ENCODE measurements at places on chromosomes 7 and 10. TPM values are rescaled to one million over a fixed set of nuclear protein-coding genes. Genes with fewer than 3 reads are reported as not detected.

The BAG3 gene
- total RNA-seq: 113 TPM

The ATOH7 gene
- not detected for total RNA-seq

The SPDYE1 gene
- not detected for total RNA-seq

The UNC5B gene
- 12.4 TPM for total RNA-seq

The FMC1 gene
- 38.2 TPM for total RNA-seq

The GHRHR gene
- total RNA-seq: not detected

The RPEL1 gene
- not detected for total RNA-seq

The MYL10 gene
- not detected for total RNA-seq

The UCMA gene
- total RNA-seq: not detected

The SLC26A5 gene
- total RNA-seq: not detected

The MKI67 gene
- total RNA-seq: 0.50 TPM

The TIMM23B gene
- total RNA-seq: 11.1 TPM

- DNase-seq: no peak
These were observed 33.9 kb downstream of the SGPL1 start for GRCh38 chr10:70849582-70850016.

- DNase-seq: no peak
These were observed 28.2 kb downstream of the COL26A1 start for GRCh38 chr7:101390901-101391301.

DNA sequence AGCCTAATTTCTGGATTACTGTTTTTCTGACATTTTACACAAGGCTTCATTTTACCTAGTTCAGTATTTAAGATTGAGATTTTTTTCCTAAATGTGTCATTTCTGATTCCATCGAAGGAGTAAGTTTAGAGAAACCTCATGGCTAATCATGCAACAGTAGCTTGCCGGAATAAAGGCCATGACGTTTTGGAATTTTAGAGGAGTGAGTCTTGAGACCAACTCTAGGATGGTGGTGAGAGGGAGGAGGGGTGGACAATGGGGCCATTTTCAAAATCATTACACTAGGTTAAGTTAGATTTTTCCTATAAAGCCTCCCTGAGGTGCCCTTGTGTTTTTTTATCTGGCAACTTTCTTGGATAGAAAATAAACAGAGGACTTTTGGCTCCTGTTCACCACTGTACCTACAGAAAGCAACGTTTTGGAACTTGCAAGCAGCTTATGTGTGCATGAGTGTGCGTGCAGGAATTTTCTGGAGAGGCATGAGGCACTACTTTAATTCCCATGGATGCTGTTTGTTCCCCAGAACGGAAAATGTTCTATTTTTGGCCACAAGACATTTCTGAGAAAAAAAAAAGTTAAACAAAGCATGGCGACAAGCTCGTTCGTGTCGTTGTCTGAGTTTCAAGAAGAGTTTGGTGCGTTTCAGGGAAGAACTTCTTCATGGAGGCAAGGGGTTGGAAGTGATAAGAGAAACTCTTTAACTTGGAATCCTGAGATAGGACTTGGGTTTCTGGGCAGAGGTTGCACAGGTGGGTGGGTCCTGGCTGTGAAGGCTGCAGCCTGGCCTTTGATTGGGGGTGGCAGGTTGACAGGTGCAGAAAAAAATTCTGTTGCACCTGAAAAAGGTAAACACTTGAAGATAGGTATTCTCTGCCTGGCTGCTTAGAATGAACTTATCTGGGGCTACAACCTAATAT lies 178.1 kb downstream of the PTEN start:
- DNase-seq: no peak

- no peak for DNase-seq
These were observed 12.9 kb downstream of the EXOC4 start for GRCh38 chr7:133265821-133266220.

DNA sequence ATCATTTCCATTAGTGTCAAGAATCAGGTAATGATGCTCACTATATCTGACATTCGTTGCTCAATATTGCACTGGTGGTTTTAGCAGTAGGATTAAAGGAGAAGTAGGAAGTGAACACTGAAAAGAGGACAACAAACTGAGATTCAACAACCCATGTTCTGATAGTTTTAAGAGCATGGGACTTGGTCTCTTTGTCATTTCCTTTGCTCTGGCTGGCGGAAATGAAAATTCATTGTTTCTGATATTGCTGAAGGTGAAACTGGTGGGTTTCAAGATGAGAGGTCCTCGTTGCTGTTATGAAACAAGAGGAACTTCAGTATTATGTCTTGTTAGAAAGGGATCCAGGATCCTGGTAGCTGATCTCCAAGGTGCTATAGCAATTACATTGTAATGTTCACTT lies 129.0 kb downstream of the DNAH11 start:
- DNase-seq: no peak

GRCh38 chr10:30378201-30378995 lies 29.3 kb upstream of the MTPAP start:
- no peak for DNase-seq

DNA sequence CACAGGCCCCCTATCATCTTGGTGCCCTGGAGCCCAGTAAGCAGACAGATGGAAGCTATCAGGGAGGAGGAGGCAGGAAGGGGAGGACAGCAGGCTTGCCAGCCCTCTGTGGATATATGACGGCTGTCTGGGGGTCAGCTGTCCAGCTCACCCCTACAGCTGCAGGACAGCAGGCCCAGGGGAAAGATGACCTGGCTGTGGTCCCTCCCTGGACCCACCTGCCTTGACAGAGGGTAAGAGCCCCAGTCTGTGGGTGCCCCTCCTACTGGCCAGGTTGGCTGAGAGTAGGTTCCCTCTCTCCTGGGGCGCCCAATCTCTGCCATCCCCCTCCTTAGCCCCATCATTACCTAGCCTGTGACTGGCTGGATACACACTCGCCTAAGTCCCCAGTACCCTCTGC lies 62.5 kb downstream of the C10orf143 start:
- no peak for DNase-seq

- no peak for DNase-seq
These were observed 1.4 kb downstream of the LANCL2 start for GRCh38 chr7:55366461-55367070.

DNA sequence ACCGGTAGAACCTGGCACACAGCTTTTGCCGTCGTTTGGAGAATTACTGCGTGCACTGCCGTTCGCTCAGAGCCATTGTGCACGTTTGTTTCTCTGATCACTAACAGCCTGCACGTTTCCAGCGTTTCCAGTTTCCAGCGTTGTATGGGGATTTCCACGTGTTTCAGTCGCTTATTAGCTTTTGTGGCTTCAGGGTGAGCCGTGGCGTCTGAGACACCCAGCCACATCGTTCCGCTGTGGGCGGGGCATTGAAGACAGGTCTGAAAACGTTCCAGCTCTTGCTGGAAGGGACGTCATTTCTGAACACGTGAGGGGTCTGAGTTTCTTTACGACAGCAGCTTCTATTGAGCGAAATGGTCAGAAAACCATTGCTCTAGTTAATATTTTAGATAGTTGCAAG lies 164.8 kb downstream of the DNAJB6 start:
- no peak for DNase-seq

GRCh38 chr7:32039000-32039756 lies 31.0 kb downstream of the PDE1C start:
- DNase-seq: no peak

DNA sequence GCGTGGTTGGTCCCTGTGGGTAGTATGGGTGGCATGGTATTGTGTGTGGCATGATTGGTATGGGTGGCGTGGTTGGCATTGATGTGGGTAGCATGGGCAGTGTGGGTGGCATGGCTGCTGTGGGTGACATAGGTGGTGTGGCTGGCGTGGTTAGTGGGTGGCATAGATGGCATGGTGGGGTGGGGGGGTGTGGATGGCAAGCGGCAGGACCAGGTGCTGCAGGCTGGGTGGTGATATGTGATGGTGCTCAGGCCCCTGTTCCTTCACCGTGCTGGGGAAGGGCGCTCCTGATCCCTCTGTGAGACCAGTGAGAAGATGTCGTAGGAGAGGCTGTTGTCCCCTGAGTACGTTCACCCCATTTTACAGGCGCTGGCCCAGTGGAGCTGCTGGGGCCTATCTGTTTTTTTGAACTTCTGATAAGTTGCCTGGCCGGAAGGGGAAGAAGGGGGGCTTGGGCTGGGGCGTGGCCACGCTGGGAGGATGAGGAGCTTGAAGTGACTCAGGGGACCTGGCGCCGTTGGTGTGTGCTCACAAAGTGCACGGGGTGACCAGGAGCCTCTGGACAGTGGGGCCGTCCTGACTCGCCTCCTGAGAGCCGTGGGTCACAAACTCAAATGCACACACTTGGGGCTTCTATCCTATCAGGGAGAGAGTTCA lies 17.5 kb downstream of the INPP5A start:
- peak; percentile 71 for DNase-seq

- DNase-seq: no peak
These were observed 96.4 kb downstream of the CUX1 start for GRCh38 chr7:101913851-101914250.

GRCh38 chr10:17290226-17290625 lies 62.2 kb downstream of the VIM start:
- no peak for DNase-seq

DNA sequence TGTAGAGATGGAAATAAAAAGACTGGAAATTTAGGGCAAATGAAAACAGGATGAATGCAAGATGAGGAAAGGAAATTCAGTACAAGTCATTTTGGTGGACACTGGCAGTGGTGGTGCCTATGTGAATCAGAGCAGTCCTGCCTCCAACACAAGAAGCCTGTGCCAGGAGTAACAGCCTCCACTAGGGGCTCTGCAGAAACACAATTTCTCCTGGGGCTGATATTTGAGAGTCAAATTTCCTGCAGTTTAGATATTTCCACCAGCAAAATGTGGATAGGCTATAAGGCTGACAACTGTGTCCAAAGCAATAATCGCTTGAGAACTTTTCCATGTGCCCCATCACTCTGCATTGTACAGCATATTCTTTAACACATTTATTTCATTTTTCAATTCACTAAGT lies 4.7 kb upstream of the PLXDC2 start:
- peak; percentile 55 for DNase-seq

GRCh38 chr7:79781716-79782115 lies 328.2 kb upstream of the MAGI2 start:
- no peak for DNase-seq

DNA sequence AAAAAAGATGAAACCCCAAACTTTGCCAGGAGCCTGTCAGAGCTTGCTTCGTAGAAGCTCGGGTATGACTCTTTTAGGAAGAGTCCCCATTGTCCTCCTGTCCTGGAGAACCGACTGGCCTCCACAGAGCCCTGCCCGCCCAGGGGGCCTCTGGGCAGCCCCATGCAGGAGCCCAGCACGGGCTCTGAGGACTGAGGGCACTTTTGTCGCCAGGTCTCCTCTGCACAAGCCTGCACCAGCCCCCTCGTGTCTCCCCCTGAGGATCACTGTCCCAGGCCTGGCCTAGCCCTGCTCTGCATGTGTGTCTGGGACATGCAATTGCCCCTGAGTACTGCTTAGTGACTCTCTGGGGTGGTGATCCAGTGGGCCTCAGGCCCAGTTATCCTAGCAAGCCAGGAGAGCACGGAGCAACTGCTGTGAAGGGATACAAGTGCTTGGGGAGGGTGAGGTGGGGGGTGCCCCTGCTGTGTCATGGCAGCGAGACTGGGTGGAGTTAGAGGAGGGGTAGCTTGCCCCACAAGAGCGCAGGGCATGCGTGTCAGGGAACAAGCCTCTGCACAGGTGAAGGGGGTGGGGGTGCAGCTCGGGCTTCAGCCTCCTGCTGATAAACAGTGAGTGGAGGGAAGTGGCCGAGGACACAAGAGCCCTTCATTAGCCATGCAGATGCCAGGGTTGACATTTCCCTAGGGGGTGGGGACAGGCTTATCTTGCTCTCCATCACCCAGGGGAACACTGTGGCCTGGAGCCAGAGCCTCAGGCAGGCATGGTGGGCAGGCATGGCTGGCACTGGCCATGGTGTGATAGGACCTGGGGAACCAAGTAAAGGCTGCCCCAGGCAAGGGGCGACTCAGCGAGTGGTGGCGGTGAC lies 143.4 kb downstream of the C10orf105 start:
- DNase-seq: no peak

- no peak for DNase-seq
These were observed 15.2 kb downstream of the DMBT1 start for GRCh38 chr10:122575776-122576175.

DNA sequence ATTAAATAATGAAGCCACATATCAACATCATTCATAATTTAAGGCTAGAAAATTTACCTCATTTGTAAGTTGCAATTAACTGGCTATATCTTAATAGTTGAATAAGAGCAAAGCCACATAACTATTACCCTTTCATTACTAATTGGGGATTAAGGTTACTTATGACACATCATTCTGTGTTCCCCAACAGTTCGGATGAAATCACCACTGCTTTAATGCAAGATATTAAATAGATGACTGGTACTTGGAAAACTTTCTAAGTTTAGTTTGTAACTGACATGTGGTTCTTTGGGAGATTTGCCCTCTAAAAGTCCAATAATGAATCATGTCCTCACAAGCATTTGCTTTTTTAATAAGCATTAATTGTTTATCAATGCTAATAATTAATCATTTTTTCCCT lies 109.1 kb downstream of the MTERF1 start:
- no peak for DNase-seq

DNA sequence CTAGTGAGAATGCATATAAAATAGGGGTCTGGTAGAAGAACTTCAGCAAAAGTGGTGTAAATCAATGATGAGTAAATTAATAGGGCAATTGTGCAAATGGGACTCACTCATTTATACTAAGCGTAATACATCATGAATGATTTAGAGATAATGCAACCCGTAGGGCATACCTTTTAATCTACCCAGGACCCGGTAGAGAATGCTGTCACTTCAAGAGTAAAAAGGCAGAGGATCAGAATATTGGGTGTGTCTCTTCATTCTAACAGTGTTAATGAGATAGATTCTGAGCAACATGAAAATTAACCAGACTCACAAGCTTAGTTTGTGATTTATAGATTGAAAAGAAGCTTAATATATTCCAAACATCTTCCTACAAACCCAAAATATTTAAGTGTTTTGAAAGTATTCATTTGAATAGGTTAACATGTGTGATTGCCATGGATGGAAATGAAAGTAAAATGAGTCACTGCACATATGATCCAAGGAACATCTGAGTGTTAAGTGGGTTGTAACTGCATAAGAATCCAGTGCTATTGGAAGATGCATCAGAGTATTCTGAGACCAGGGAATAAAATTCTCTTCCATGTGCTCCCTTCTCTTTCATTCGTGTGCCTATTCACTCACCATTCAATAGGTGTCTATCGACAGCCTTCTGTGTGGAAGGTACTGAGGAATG lies 690.6 kb downstream of the AUTS2 start:
- DNase-seq: no peak

GRCh38 chr7:47384755-47385535 lies 197.0 kb downstream of the TNS3 start:
- no peak for DNase-seq

GRCh38 chr7:95330961-95331337 lies 6.6 kb upstream of the PON1 start:
- DNase-seq: no peak
